Posterior vena cava (tissue), 2 donors: ENCODE measurements at places on chromosomes 11 and 22. TPM values are rescaled to one million over a fixed set of nuclear protein-coding genes. Genes with fewer than 3 reads are reported as not detected.

NLRX1 gene
- 23.9 TPM for total RNA-seq

TMPRSS13 gene
- 0.37 TPM for total RNA-seq

GLB1L2 gene
- 2.8 TPM for total RNA-seq

TNNI2 gene
- total RNA-seq: 1.0 TPM

UPK3A gene
- not detected for total RNA-seq

KCNJ4 gene
- total RNA-seq: not detected

CHRM1 gene
- total RNA-seq: not detected

GRCh38 chr11:10743354-10744000 is 7.6 kb upstream of the CTR9 start:
- DNase-seq: no peak

DNA sequence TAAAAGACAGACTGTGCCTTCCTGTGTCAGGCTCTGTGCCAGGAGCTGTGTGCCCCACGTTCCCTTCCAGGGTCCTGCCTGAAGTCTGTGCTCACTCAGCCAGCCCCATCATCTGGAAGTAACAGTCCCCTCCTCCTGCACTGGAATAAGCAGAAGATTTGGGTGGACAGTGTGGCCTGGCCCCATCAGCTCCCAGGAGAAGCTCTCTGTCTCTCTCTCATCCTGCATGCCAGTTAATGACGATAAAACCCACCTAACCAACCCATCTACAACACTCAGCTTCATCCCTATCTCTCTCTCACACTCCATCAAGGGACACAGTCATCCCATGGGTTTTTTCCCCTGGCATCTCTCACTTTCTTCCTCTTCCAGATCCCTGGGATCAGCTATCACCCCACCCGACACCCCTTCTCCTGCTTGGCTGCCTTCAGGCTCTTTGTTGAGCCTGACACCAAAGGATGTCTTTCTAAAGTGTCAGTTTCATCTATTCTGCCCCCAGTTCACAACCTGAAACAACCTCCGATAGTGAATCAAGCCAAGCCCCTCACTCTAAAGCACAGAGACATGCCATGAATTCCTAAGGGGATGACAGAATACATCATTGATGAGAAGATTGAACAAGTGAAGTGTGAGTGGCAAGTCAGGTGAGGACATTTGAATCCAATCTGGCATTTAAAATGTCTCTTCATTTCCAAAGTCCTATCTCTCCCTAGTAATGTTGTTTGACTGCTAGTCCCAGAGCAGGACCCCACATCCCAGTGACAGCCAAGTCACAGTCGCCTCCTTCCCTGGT is 91.4 kb upstream of the TOP3B start:
- no peak for DNase-seq

DNA sequence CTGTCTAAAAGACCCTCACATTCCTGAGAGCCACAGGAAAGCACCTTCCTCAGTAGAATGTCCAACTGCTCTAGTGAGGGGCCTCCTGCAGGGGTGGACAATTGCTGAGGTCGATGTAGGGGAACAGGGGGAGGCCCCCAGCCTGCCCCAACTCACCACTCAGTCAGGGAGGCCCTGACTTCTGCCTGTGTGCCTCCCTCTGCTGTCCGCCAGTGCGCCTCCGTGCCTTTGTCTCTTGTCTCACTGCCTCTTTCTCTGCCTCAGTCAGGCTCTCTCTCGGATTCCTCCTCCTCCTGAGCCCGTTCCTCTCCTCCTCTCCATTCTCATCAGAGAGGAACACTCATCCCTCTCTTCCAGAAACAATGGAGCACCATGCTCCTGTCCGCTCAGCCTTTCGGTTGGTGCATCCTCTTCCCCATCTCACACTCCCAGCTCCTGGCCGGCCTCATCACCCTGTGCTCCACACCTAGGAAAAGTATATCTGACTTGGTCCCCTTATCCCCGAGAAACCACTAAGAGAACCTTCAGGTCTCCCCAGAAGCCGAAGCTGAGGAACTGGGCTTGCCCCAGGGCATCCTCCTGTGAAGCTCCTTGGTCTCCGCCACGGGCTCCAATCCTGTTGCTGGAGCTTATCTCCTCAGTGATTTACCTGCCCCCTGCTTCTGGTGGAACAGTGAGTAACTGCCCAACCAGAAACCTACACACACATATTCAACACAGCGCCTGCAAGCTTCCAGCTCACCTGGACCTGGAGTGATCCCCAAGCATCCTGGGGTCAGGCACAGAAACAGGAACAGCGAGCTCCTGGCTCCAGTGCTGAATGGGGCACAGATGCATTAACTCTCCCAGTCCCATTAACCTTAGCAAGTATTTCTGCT is 2.3 kb downstream of the B3GAT1 start:
- no peak for DNase-seq

GRCh38 chr11:79482800-79483199 is 42.0 kb upstream of the TENM4 start:
- no peak for DNase-seq

DNA sequence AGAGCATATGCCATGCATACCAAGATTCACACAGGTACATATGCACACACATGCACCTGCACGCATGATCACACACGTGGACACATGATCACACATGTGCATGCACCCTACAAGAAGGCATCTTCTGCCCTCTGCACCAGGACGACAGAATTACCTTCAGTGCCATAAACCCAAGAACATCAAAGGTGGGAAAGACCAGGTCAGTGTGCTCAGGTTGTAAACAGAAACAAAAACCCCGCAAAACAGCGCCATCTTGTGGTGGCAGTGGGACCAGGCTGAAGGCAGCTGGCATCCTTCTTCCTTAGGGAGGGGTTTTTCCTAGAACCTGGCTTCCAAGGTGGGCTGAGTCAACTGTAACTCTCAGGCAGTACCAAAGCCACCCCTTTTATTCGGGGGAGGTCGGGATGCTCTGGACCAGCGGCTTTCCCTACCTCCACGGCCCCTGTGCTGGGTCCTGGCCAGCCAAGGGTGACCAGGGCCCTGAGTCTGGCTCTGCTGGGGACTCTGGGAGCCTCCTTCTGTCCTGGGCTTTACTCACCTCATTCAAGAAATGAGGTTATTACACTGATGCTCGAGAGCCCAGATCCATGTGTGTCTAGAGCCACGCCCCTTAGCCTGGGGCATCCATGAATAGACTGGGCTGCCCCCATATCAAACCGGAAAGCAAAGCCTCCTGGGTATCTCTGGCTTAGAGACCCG is 69.4 kb upstream of the FGF3 start:
- DNase-seq: peak; percentile 81

DNA sequence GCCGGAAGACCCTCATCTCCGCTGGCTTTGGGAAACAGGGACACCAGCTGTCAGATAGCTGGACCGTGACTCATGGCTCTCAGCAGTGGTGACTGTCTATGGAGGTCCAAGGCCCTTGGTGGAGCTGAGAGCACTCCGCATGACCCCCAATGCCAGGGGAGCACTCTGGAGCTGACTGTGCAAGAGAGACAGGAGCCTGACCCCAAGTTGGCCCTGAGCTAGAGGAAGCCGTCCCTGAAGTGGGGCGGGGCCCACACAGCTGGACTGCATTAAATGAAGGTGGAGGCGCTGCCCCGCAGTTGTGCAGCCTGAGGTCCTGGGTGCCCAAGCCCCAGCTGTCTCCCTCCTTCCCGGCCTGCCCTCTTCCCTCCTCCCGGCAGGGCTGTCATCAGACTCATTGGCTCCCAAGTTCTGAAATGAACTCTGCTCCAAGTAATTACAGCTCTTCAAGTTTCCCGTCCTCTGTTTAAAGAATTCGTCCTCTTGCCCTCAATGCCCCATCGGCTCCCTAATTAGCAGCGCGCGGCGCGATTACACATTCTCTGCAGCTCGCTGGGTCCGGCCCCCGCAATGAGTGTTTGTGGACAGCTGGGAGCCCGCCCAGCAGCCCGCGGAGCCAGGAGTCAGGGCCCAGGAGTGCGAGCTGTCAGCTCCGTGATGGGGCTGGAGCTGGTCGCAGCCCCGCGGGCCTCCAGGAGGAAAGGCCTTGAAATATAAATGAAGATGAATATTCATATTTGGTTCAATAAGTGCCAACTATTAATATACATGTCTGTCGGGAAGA is 93.2 kb upstream of the LMO1 start:
- DNase-seq: peak; percentile 81

- no peak for DNase-seq
Measured at GRCh38 chr11:73783483-73784020, 4.1 kb upstream of the MRPL48 start.

DNA sequence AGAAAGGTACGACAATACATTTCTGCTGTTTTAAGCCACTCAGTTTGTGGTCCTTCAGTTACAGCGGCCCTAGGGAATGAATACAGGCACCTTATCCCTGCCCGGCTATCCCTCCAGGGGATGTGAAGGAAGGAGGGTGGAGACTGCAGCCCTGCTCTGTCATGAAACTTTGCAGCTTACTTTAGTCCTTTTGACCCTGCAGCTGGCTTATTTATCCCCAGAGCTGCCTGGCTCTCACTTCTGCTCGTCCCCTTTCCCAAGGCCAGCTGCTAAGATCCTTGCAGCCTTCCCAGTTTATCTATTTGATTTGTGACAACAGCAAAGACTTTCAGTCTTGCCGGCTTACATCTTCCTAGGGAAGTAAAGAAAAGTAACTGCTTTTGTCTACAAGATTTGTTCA is 55.2 kb downstream of the SC5D start:
- DNase-seq: no peak

DNA sequence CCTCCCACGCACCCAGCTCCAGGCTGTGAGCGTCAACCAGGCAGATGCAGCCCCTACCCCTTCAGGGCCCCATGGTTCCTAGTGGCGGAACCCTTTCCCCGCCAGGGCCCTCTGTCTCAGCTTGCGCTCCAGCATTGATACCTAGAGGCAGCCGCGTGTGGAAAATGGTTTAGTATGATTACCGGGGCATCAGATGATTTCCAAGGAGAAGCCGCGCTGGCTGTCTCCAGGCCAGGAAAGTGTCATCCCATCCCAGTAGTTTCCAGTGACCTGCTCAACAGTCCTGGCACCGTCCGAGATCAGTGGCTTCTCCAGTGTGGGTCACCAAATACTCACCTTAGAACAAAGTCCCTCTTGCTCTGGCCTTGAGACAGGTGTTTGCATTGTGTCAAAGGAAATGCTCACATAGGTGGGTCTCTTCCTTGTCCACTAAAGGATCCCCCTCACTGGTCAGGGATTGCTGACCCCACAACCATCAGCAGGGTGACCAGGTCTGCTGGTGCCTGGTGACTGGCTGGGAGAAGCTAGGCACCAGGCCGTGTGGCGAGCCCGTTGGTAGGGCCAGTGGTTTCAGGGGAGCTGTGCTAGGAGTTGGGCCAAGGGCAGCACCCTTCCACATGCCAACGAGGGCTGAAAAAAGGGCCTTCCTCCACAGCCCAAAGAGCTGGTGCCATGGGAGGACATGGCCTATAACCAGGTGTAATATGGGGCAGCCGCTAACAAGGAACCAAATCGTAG is 109.4 kb downstream of the MORC2 start:
- DNase-seq: peak; percentile 51

DNA sequence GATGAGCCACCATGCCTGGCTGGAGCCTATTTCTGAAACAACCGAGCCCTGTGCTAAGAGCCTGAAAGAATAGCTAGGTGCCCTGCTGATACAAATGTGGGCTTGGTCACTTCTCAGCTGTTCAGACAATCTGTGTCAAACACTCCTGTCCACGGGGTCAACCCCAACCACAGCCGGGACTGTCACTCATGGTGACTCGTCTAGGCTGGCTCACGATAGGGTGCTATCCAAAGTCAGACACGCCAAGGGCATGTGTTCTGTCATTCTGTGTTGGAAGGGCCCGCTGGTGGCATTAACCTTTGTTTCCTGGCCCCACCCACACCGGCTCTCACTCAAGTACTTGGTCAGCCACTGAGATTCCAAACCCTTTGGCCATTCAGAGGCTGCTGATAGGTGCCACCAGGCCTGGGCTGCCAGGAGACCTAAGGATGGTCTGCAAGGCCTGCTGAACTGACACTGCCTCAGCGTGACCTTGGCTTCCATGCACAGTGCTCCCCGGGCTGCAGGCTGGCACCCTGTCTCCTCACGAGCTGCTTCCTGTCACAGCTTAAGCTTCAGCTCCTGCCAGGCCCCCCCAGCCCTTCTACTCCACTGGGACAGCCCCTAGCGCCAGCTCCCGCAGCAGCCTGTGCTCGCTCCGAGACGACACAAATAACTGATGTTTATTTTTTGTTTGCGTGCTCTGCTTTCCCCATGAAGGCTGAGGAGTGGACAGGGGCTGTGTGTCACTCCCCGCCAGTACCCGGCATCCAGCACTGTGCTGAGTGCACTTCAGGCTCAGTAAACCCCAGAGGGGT is 14.2 kb upstream of the CDC42BPG start:
- no peak for DNase-seq

GRCh38 chr22:19819208-19819910 is 35.3 kb downstream of the GNB1L start:
- DNase-seq: peak; percentile 65

GRCh38 chr11:31141789-31142188 is 227.8 kb downstream of the DCDC1 start:
- DNase-seq: no peak

DNA sequence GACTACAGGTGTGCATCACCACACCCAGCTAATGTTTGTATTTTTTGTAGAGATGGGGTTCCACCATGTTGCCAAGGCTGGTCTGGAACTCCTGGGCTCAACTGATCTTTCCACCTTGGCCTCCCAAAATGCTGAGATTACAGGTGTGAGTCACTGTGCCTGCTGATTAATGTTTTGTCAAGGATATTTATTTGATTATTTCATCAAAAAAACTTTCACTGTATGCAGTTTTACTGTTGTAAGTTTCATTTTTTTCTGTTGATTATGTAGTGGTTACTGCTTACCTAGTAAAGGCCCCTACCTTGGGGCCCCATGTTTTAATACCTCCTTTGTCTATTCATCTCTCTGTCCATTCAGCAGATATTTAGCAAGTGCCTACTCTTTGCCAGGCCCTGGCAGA is 16.7 kb upstream of the FAM168A start:
- DNase-seq: no peak

DNA sequence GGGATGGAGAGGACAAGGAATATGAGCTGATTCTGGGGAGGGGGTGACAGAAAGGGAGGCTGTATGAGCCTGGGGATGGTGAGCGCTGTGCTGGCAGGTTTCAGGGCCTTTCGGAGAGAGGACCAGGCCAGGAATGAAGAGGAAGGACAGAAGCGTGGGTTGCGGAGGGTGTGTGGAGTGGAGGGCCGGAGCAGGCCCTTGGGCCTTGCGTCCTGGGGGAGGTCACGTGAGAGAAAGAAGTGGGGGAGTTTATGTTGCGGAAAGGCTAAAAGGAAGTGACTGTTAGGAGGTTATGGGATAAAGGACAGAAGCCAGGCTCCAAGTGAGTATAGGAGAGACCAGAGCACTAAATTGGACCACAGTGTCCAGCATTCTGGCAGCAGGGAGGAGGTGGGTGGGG is 17.5 kb downstream of the BCR start:
- no peak for DNase-seq

DNA sequence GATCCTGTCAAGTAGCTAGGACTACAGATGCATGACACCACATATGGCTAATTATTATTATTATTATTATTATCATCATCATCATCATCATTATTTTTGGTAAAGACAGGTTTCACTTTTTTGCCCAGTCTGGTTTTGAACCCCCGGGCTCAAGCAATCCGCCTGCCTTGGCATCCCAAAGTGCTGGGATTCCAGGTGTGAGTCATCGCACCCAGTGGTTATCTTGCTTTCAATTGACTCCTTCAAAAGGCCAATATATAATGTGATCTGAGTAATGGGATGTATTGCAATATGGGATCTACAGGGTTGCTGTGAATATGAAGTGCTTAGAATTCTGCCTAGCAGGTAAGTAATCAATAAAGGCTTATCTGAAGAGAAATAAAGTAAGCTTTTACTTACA is 221.2 kb downstream of the SBF2 start:
- DNase-seq: no peak
